ENCODE measurements at places on chromosomes 5 and 9. TPM values are rescaled to one million over a fixed set of nuclear protein-coding genes. Genes with fewer than 3 reads are reported as not detected.

- H3K27ac ChIP-seq = peak overlapping the region; percentile 67
- H3K36me3 ChIP-seq = peaks cover 13% of the 10 kb centered on the region
- H3K27me3 ChIP-seq = no peaks in the 10 kb centered on the region
- no peak for DNase-seq
- peaks cover 18% of the 10 kb centered on the region for H3K4me1 ChIP-seq
Measured at GRCh38 chr9:134775081-134775951, 105.3 kb upstream of the FCN2 start.

- no peaks in the 10 kb centered on the region for H3K4me1 ChIP-seq
- no peak overlapping the region for H3K4me3 ChIP-seq
- peaks cover 3% of the 10 kb centered on the region for H3K36me3 ChIP-seq
- DNase-seq = no peak
- H3K27me3 ChIP-seq = peaks cover 14% of the 10 kb centered on the region
- H3K27ac ChIP-seq = no peak overlapping the region
Measured at GRCh38 chr9:96107436-96107835, 194.5 kb downstream of the HSD17B3 start.

DNA sequence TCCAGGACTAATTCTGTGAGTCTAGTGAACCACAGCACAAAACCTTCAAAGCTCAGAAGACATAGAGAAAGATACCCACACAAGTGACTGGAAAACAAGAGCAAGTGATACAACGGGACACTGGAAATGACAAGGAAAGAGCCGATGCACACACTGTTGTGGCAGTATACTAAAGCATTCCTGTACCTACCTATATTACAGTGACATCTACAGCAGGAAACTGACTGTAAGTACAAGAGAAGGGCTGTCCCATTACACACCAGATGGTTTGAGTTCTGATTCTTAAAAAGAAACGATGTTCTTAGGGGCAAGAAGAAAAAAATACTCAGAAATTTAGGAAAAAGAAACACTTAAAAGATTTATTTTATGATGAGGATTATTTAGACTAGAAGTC lies 18.5 kb downstream of the TMEM245 start:
- peaks cover 26% of the 10 kb centered on the region for H3K36me3 ChIP-seq
- no peak for DNase-seq
- H3K4me3 ChIP-seq = no peak overlapping the region
- no peaks in the 10 kb centered on the region for H3K27me3 ChIP-seq

Gene GPR151
- total RNA-seq = not detected

GRCh38 chr9:116144038-116144437 lies 9.6 kb upstream of the PAPPA start:
- no peak overlapping the region for H3K27ac ChIP-seq
- H3K4me1 ChIP-seq = no peaks in the 10 kb centered on the region
- H3K4me3 ChIP-seq = no peak overlapping the region
- no peak for DNase-seq
- H3K27me3 ChIP-seq = peaks cover 21% of the 10 kb centered on the region

DNA sequence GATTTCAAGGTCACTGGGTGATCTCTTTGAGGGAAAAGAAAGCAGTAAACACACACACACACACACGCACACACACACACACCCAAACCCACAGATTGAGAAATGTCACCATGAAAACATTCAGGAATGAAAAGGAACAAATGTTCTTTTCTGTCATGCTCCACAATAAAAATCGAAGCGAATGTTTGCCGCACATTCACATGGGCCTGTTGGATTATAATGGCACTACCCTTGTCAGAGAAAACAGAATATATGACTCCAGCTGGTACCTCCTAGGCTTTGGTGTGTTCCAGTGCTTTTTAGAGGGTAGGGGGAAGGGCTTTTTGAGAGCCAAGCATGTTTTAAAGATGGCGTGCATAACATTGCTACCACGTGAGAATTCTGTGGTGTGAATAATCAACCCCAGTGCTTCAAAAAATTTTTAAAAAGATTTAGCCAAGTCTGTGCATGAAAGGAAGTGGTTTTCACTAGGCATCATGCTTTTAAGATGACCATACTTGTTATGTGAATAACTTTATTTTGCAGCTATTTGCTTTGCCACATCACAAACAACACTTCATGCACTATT lies 120.8 kb upstream of the ZNF608 start:
- no peaks in the 10 kb centered on the region for H3K27me3 ChIP-seq
- H3K27ac ChIP-seq = no peak overlapping the region
- no peak overlapping the region for H3K4me3 ChIP-seq
- no peak for DNase-seq
- no peaks in the 10 kb centered on the region for H3K36me3 ChIP-seq

Gene CDC25C
- 6.8 TPM for total RNA-seq

Gene FBN2
- 238 TPM for total RNA-seq

- H3K36me3 ChIP-seq = no peaks in the 10 kb centered on the region
- no peaks in the 10 kb centered on the region for H3K27me3 ChIP-seq
- DNase-seq = no peak
Measured at GRCh38 chr5:160727296-160727997, 124.6 kb downstream of the ATP10B start.

DNA sequence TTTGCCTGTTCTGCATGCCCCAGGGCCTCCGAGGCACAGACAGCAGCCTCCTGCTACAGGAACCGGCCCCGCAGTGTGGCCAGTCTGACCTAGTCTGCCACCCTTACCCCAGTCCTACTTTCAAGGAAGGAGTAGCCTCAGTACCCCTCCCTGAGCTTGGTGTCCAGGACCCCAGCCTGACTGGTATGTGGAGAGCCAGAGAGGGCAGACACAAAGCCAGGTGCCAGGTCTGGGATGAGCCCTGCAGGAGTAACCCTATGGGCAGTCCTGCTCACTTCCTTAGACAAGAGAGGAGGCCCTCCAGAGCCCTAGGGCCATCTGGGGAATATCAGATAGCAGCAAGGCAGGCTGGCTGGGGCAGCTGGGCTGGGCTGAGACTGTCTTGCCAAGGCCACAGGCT lies 67.8 kb downstream of the NRG2 start:
- no peak overlapping the region for H3K4me3 ChIP-seq
- no peaks in the 10 kb centered on the region for H3K36me3 ChIP-seq
- H3K27me3 ChIP-seq = peaks cover 67% of the 10 kb centered on the region

DNA sequence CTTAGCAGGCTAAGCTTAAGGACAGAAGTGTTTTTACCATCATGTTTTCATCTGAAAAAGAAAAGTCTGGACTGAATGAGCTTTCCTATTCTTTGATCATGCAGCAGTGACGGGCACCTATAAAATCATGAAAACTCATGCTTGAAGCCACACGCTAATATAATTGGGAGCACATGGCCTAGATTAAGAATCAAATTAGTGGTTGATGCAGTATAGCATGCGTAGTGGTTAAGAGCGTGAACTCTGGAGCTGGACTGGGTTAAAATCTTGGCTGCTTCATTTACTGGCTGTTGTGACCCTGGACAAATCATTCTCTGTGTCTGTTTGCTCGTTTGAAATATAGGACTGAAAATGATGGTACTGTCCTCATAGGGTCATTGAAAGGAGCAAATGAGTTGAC lies 49.9 kb upstream of the IL13 start:
- no peaks in the 10 kb centered on the region for H3K27me3 ChIP-seq
- no peak overlapping the region for H3K4me3 ChIP-seq
- no peak for DNase-seq

DNA sequence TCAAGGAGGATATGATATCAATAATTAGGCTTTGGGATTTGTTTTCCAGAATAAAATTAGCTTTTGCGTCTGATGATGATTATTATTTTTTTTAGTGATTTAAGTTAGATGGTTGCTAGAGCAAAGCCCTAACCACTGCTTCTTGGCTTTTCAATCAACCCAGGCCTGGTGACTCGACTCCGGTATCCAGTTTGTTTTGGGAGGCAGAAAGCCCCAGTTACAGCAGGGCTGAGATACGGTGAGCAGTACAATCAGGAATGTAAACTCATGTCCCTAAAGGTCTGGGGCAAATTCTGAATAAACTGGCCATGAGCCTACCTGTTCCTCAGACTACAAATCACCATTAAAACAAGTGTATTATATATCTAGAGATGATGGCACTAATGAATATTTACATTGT lies 24.4 kb upstream of the CYFIP2 start:
- H3K27ac ChIP-seq = no peak overlapping the region
- no peak for DNase-seq
- H3K4me3 ChIP-seq = no peak overlapping the region
- H3K27me3 ChIP-seq = no peaks in the 10 kb centered on the region
- H3K4me1 ChIP-seq = no peaks in the 10 kb centered on the region

DNA sequence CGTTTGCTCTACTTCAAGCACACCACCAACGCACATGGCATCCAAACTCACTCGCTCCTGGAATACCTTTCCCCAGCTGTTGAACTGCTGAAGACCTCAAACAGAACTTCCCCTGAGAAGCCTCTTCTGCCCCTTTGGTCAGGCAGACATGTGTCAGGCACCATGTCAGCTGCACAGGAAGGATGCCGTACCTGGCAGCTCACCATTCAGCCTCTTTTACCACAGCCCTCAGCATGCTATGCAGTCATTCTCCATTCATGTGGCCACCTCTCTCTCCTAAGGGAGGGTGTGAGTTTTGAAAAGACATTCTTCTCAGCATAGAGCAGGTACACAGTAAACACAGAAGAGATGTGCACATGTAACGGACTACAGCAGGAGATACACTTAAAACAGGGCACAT lies 14.2 kb downstream of the IL4 start:
- H3K27ac ChIP-seq = no peak overlapping the region
- H3K27me3 ChIP-seq = no peaks in the 10 kb centered on the region
- no peak for DNase-seq
- no peak overlapping the region for H3K4me3 ChIP-seq
- peaks cover 14% of the 10 kb centered on the region for H3K4me1 ChIP-seq

Gene SPINK1
- 1.4 TPM for total RNA-seq

GRCh38 chr5:1121891-1122290 lies 10.0 kb upstream of the SLC12A7 start:
- no peak for DNase-seq
- H3K4me1 ChIP-seq = peaks cover 38% of the 10 kb centered on the region
- H3K36me3 ChIP-seq = peaks cover 2% of the 10 kb centered on the region
- H3K27me3 ChIP-seq = peaks cover 26% of the 10 kb centered on the region
- H3K4me3 ChIP-seq = no peak overlapping the region
- no peak overlapping the region for H3K27ac ChIP-seq

DNA sequence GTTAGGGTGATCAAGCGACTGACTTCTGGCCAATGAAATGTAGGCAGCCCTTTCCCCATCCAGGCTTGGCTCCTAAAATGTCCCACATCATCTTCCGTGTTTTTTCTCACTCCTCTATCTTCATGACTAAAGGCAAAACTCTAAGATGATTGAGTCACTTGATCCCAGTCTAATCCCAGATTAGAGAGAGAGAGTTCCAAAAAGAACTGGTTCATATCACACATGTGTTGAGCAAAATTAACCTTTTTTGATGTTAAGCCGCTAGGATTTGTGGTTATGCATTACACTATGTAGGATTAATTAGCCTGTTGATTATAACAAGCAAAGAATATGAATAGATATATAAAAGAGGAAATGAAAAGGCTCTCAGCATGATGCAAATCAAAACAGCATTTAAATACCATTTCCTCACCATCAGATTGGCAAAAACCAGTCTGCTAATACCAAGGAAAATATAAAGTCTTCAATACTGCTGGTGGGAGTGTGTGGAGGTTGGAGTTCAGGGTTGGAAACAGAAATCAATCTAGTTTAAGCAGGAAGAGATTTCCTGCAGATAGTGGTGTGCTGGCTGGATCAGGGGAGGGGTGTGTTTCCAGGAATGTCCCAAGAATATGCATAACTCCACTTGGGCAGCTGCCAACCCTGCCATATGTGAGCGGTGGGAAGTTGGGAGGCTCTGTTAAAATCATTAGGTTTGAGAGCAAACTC lies 187.6 kb upstream of the S1PR3 start:
- no peaks in the 10 kb centered on the region for H3K36me3 ChIP-seq
- H3K27ac ChIP-seq = peak overlapping the region; percentile 81
- peaks cover 6% of the 10 kb centered on the region for H3K27me3 ChIP-seq
- peak; percentile 41 for DNase-seq

DNA sequence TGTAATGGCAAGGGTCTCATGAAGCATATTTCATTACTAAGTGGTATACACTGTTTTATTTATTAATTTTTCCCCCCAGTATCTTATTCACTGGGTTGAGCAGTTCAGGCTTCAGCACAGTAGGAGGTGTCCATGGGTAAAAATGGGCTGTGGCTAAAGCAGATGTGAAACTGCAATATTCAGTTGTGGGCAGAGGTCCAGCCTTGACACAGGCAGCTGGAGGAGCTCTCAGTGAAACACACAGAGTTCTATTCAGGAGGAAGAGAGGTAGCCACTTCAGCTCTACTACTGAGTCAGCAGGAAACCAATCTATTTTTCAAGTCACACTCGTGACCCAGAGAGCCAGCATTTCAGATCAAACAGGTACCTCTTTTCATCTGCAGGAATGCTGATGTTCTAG lies 418.3 kb downstream of the CDH10 start:
- no peaks in the 10 kb centered on the region for H3K36me3 ChIP-seq
- H3K4me1 ChIP-seq = peaks cover 7% of the 10 kb centered on the region
- no peaks in the 10 kb centered on the region for H3K27me3 ChIP-seq
- no peak for DNase-seq

Gene PPP2R2B
- total RNA-seq = 19.7 TPM

Gene C9
- total RNA-seq = not detected

DNA sequence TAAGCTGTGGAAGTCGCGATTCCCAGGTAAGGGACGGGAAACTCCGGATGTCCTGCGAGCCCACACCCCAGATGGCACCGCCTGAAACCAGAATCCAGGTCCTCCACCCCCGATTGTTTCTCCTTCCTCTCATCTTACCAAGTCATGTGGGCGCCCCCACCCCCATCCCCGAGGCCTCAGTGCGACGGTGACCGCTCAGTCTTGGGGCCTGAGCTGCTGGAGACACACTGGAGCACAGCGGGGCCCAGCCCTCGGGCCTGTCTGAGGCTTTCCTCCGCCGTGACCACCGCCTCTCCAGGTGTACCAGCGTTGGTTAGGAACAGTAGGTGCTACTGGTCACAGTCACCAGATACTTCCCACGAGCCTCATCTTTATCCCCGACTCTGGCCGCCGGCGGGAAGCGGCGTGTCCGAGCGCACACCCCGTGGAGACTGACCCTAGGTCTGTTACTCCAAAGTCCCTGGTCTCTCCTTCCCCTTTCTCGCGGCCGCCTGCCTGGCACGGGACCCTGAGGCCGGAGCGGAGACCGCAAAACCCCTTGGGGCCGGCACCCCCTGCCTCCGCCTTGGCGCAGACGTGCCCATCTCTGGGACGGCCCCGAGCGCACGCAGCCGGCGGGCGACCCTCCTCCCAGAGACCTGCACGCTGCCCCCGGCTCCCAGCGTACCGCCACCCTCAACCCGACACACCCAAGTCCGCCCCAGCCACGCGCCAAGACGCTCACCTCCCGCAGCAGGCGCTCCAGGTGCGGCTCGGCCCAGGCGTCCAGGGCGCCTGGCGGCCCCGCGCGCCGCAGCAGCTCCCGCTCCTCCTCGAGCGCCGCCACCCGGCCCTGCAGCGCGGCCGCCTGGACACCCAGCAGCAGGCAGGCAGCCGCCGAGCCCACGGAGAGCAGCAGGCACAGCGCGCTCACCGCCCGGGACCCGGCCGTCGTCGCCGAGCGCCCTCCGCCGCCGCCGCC lies 733 bp downstream of the COL23A1 start:
- peak overlapping the region; percentile 63 for H3K4me3 ChIP-seq
- H3K4me1 ChIP-seq = peaks cover 38% of the 10 kb centered on the region
- H3K27me3 ChIP-seq = peaks cover 30% of the 10 kb centered on the region
- peak; percentile 44 for DNase-seq
- peaks cover 13% of the 10 kb centered on the region for H3K36me3 ChIP-seq
- H3K27ac ChIP-seq = no peak overlapping the region
